ENCODE measurements at places on chromosomes 6 and 20.

DNA sequence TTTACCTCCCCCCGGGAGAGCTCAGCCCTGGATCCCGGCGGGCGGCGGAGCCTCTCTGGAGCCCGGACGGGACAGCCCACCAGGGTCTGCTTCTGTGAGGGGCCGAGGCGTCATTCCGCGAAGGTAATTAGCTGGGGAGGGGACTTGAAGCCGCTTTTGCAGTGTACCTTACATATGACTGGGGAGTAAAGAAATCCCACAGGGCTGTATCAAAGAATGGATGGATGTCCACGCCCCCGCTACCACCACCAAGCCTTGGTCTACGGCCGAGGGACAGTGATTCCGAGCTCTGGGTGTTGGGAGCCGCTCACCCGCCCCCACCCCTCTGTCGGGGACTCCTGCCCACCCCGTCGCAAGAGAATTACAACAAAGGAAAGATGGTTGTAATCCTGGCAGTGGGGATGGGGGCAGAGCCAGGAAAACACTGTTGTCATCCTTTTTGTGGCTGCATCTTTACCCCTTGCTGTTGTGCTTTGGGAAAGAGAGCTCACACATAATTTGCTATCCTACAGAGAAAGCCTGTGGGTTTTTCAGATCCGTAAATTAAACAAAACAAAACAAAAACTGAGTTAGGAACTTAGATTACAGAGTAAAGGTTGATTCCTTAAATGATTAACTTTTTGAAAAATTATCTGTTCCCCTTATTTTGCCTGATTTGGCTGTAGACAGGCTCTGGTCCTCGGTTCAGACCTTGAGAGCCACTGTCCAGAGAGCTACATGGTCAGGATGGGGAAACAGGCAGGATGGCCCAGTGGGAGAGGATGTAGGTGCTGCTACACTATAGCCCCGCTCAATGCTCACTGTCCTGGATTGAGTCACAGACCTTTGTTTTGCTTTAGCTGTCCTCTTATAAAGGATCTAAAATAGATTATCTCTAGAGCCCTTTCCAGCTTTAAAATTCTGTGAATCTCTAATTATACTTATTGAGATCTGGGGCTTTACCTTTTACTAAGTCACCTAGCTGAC lies 997 bp upstream of the FBXO30 start:
- DNase-seq: no peak

DNA sequence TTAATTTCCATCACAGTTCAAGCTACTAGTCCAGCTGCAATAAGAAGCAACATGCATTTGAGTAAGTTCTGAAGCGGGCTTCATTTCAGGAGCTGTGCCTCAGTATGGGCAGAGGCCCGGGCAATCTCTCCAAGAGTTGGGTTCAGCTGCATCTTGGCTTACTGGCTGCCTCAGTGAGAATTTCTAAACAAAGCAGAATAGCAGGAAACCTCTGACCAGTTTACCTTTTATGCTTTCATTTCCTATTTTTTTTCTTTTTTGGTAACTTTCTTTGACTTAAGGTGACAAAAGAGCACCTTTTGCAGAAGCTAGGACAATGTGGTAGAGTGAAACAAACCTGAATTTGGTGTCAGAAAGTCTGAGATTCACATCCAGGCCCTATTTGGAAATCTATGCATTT lies 51.0 kb upstream of the FBXO30 start:
- no peak for DNase-seq

DNA sequence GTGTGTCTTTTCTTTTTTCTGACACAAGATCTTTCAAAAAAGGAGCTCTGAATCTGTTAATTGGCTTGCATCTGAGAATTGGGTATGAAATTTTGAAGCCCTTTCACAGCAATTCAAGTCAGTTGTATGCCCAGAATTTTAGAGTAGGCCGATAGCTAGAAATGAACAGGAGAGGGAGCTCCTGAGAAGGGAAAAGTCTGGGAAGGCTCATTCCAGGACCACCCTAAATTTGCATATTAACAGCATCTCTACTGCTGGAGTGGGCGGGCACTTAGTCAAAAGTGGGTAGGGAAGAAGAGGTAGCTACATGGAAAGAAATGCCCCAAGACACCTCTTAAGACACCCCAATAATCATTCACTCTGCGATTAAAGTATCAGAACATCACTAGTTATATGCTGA lies 928.3 kb downstream of the TBC1D32 start:
- no peak for DNase-seq

GRCh38 chr20:21518292-21518991 lies 4.6 kb upstream of the NKX2-2 start:
- no peak for DNase-seq

- DNase-seq: no peak
Measured at GRCh38 chr6:44056392-44057237, 70.6 kb downstream of the MRPL14 start.

DNA sequence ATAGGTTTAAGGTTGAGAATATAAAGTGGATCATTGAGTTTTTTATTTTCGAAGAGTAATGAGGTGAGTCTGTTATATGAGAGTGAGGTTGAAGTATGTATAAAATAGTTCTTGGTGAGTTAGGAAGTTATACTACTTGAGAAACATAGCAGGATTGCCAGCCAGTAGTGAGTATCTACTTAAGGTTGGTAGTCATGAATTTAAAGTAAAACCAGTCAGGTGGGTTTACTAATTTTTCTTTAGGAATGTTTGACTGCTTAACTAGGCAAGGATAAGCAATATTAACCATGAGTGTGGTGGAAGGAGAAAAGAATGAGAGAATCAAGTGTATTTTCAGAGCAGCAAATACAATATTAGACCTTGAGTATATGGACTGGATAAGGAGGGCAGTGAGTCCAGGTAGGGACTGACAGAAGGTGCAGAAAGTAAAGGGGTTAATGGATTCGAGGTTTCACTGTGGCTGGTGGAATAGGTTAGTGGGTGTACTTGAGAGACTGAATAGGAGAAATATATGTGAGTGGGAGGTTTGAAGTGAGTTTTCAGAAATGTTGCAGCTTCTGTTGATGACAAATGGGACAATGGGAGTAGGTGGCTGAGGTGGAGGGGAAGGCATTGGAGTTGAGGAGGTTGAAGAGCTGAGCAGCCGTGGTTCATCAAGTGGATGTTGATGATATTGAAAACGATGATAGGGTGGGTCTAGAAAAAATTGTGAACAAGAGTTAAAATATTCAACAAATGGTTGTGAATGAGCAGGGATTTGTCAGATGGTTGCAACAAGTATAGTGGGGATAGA lies 232.5 kb upstream of the ASCC3 start:
- no peak for DNase-seq

GRCh38 chr6:93917216-93917615 lies 497.9 kb upstream of the EPHA7 start:
- no peak for DNase-seq

- DNase-seq: no peak
Measured at GRCh38 chr20:10853176-10853575, 179.4 kb upstream of the JAG1 start.

- no peak for DNase-seq
Measured at GRCh38 chr6:36350681-36351571, 14.2 kb upstream of the BNIP5 start.

All from inflammatory macrophage (primary cell).